ENCODE measurements at places on chromosomes 13 and 19.

- DNase-seq = no peak
These were observed 25.5 kb downstream of the ERICH6B start for GRCh38 chr13:45590066-45590465.

GRCh38 chr13:98059276-98059675, 83.6 kb upstream of the FARP1 start:
- no peak for DNase-seq

DNA sequence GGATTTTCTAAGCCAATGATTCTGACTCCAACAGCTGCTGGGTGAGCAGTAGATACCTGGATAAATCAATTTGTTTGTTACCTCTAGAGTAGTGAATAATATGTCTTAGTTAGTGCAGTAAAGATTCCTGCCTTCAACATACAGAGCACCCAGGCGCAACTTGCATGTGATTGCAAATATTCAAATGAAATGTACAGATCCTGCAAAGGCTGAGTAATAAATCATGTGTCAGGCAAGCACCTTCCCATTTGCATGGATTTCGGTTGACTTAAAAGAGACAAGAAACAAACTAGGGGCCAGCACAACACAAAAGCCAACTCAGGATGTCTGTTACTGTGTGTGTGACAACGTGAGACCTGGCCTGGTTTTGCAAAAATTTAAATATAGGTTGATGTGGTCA, 79.7 kb downstream of the TNFSF11 start:
- DNase-seq = no peak

DNA sequence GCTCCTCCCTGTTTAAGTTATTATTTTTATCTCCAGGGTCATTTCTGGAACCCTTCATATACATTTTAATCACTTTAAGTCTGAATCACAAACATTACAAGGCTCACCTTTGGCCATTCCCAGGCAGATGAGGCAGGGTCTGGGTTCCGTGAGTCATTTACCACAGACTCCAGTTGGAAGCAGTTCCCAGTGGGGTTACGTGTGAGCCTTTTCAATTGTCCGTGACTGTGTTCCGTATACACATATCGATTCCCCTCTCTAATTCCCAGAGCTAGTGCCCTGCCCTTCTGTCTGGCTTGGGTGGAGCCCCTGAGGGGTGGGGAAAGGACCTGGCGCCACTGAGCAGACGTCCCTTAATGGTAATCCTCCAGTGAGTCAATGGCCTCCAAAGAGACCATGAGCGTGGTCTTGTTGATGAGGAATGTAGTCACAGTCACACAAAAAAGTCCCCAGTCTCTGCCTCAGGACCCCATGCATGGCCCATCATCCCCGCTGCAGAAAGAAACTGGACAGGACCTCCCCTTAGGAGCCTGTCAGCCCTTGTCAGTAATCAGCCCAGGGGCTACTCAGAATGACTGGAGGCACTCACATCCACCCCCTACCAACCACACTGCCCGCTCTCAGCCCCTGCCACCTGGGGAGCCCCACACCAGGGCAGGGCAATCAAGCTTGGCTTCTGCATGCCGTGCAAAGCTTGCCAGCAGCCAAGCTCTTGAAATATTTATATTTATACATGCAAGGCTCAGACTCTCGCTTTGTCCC, 144.4 kb downstream of the ZIC5 start:
- DNase-seq = no peak

- no peak for DNase-seq
These were observed 212.1 kb upstream of the MIR17HG start for GRCh38 chr13:91135376-91135775.

DNA sequence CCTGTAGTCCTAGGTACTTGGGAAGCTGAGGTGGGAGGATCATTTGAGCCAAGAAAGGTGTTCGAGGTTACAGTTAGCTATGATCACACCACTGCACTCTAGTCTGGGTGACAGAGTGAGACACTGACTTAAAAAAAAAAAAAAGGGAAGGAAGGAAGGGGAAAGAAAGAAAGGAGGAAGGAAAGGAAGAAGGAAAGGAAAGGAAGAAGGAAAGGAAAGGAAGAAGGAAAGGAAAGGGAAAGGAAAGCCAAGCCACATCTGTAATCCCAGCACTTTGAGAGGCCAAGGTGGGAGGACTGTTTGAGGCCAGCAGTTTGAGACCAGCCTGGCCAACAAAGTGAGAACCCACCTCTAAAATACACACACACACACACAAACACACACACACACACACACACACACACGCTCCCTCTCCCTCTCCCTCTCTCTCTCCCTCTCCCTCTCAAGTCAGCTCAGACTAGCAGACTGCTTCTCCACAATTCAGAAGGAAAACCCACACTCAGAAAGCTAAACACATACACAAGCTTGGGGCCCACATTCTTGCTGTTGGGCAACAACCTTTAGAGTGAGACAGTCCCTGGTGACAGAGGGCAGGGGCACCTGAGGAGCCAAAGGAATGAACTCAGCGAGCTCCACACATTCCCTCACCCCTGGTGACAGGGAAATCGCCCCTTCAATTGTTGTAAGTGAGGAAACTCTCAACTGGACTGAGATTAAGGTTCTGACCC, 2.7 kb downstream of the ZNF709 start:
- DNase-seq = no peak

- DNase-seq = peak; percentile 95
These were observed 12.5 kb downstream of the ARRDC2 start for GRCh38 chr19:18020212-18021085.
